ENCODE measurements at places on chromosomes 1 and 21.

DNA sequence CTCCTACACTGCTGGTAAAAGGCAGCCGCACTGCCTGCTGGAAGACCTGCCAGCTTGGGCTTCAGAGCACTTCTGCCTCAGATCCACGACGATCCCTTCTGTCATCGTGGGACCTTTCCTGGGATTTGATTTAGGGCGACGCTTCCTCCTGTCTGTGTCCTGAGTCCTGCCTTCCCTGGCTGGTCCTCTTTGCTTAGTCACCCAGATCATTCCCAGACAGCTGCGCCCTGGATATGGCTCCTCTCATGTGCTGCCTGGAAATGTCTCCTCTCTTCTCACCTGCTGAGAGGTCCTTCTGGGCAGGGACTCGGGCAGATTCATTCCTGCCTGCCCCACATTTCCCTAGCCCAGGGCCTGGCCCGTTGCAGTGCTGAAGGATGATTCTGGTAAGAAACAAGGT is 72.4 kb upstream of the POU3F1 start:
- no peak for DNase-seq

DNA sequence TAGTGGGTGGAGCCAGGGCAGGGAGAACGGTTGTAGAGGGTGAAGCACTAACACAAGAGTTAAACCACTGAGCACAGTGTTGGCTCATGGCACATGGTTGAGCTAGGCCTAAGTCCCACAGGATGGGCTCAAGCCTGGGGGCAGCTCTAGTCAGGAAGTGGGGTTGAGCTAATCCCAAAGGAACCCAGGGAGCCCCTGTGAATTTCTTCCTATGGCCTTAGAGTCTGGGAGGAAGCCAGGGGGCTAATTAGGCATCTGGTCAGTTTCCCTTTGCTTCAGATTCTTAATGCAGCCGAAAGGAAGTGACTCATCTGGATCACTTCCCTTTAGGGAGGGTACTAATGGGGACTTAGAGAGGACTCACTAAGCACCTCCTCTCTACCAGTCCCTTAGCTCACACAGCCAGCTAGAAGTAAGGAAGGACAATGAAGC is 10.1 kb downstream of the CFAP45 start:
- DNase-seq, result peak; percentile 85

- DNase-seq, result no peak
These were observed 58.0 kb downstream of the LEPR start for GRCh38 chr1:65478379-65479026.

- peak; percentile 42 for DNase-seq
These were observed 207.8 kb downstream of the SLC45A1 start for GRCh38 chr1:8525558-8526275.
